Type B pancreatic cell (in vitro differentiated cells): ENCODE measurements at places on chromosomes 12 and 14. TPM values are rescaled to one million over a fixed set of nuclear protein-coding genes. Genes with fewer than 3 reads are reported as not detected.

DNA sequence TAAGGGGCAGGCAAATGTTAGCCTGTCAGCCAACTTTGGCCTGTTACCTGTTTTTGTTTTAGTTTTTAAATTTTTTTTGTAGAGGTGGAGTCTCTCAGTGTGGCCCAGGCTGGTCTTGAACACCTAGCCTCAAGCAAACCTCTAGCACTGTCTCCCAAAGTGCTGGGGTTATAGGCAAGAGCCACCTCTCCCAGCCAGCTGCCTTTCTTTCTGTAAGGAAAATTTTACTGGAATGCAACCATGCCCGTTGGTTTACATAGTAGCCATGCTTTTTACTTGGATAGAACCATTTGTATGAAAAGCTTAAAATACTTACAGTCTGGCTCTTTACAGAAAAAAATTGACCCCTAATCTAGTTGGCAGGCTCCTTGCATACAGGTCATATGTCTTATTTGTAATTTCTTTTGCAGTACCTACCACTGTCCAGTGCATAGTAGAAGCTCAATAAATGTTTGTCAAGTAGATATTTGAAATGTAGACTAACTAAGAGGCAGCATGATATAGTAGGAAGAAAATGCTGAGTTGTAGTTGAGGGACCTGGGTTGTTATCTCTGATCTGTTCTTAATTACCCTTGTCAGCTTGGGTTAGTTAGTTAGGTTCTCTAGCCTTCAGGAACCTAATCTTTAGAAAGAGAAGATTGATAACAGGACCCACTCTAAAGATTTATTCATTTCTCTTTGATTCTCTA is 4.7 kb downstream of the MDM2 start:
- H3K27ac ChIP-seq = peak overlapping the region; percentile 81
- H3K4me3 ChIP-seq = peak overlapping the region; percentile 80
- no peak for DNase-seq

- no peaks in the 10 kb centered on the region for H3K27me3 ChIP-seq
- H3K27ac ChIP-seq = no peak overlapping the region
Measured at GRCh38 chr14:44657203-44657602, 150.1 kb upstream of the FSCB start.

DNA sequence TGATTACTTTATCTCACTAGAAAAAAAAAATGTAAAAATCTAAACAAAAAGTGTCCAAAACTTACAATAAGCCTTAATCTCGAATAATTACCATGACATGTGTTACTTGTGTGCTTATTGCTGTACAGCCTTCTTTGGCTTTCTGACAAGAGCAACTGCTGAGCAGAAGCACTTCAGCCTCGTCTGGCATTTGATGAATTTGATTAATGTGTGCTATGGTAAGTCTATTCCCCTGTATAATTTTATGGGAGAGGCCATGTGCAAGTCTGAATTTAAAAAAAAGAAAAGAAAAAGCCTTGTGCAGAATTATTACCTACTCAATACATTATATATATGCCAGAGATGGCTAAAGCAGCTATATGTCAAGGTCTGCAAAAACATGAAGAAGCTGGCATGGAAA is 113.9 kb downstream of the AEBP2 start:
- peaks cover 4% of the 10 kb centered on the region for H3K4me1 ChIP-seq
- H3K27ac ChIP-seq = no peak overlapping the region
- H3K4me3 ChIP-seq = no peak overlapping the region
- peaks cover 14% of the 10 kb centered on the region for H3K36me3 ChIP-seq
- no peaks in the 10 kb centered on the region for H3K27me3 ChIP-seq

DNA sequence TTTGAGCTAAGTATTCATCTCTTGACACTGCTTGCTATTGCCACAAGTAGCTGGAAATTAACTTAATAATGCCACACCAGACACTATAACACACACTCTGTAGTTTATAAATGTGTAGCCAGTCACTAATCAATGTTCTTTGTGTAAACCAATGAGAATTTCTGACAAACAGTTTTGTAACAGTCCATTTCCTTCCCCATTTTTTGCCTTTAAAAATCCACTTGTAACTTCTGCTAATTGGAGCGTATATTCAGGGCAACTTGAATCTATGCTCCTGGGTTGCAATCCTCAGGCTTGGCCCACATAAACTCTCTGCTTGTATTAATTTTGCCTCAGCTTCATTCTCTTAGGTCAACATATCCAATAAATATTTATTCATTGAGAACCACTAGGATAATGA is 125.0 kb upstream of the DHRS4 start:
- DNase-seq = no peak
- no peak overlapping the region for H3K4me3 ChIP-seq
- H3K36me3 ChIP-seq = no peaks in the 10 kb centered on the region
- H3K4me1 ChIP-seq = no peaks in the 10 kb centered on the region

DNA sequence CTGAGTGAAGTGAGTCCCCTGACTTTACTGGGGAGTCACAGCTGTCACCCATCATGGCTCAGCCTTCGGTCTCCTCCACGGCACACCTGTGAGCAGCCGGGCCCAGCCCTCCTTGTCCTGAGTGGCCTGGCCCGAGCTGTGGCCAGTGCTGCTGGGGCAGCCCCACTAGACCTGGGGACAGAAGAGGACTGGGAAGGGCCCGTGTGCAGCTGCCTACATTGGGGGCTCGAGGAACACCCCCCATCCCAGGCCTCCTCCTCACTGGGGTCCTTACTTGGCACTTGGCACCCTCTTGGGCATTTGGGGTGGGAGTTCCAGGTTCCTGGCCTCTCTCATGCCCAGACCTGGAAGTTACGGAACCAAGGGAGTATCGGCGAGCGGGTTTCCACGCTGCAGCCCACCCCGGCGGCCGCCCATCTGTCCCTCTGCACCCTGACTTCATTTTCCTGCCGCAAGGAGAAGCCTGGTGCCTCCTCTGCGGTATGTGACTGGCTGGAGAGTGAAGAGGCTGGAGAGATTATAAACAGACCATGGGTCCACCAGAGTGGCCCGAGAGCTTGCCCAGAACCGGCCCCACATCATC is 179.7 kb downstream of the KIF26A start:
- DNase-seq = peak; percentile 67

- H3K36me3 ChIP-seq = no peaks in the 10 kb centered on the region
- H3K27ac ChIP-seq = no peak overlapping the region
- H3K4me3 ChIP-seq = no peak overlapping the region
- no peaks in the 10 kb centered on the region for H3K4me1 ChIP-seq
Measured at GRCh38 chr14:67010602-67011001, 178.6 kb upstream of the GARIN2 start.

DNA sequence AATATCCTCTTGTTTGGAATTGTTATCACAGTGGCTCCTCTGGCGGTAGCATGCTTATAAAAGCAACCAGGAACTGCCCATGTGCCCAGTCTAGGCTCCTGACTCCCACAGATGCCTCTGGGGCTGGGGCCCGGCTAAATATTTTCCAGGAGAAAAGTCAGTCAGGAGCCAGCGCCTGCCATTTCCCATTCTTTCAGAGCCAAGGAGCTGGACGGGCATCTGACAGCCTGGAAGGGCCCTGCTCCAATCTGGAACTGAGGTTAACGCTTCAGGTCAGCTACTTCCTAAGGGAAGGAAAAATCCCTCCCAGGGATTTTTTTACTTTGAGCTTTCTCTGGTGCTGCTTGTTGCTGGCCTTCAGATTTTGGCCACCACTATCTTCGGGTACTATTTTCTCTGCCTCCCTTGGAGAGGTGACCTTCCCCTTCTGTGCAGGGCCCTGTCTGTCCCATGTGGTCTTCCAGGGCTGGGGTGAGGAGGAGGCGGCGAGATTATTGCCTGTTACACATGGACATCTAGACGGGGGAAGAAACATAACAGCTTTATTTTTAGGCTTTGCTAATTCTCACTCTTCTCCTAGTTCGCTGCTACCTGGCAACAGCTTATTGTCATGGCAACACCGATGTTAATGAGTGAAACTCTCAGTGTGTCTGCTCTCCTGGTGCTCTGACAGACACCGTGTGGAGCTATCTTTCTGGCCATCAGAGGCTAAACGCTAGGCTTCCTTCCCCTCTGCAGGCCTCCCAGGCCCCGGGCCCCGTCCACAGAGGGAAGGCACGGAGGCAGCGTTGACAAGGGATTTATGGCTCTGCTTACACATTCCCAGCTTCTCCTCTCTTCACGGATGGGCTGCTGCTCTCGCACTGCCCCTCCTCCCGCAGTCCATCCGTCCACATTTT is 160.4 kb downstream of the CACNA1C start:
- no peak for DNase-seq
- H3K27ac ChIP-seq = peak overlapping the region; percentile 46
- peak overlapping the region; percentile 37 for H3K4me3 ChIP-seq
- H3K36me3 ChIP-seq = peaks cover 12% of the 10 kb centered on the region

DNA sequence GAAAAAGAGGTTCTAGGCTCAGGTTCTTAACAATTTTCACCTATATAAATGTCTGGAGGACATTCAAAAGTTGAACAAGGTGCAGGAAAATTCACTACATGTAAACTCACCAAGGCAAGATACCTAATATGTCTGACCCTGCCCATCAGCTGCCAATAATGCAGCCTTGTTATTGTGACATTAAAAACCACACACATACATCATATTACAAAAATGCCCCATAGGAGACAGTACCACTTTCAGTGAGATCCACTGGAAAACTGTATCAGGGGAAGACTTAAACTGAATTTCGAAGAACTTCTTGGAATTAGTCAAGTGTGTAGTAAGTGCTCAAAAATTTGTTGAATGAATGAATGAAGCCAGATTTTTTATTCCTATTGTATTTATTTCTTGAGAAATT is 83.1 kb downstream of the KICS2 start:
- DNase-seq = no peak
- no peak overlapping the region for H3K4me3 ChIP-seq

- H3K27ac ChIP-seq = no peak overlapping the region
- no peak for DNase-seq
- H3K4me1 ChIP-seq = peaks cover 5% of the 10 kb centered on the region
- no peak overlapping the region for H3K4me3 ChIP-seq
- peaks cover 8% of the 10 kb centered on the region for H3K27me3 ChIP-seq
Measured at GRCh38 chr14:38663382-38663781, 407.5 kb upstream of the CLEC14A start.

GRCh38 chr12:46260124-46260912 is 8.5 kb downstream of the SLC38A1 start:
- no peaks in the 10 kb centered on the region for H3K27me3 ChIP-seq
- no peak for DNase-seq
- peaks cover 14% of the 10 kb centered on the region for H3K4me1 ChIP-seq
- no peak overlapping the region for H3K27ac ChIP-seq
- H3K36me3 ChIP-seq = peaks cover 24% of the 10 kb centered on the region

DNA sequence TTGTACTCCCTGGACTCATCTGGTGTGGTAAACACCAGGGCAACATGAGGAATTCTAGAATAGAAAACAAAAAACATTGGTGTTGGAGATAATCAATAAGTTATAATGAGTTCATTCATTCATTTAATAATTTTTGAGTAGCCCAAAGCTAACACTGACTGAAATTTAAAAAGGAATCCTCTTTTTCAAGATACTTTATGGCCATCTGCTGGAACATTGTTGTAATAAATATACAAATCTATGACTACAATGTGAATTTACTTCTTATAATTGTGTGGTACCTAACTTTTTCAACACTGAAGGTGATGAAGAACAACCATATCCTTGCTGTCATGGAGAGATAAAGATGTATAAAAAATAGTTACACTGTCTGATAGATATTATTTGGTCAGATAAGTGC is 687.3 kb upstream of the MIS18BP1 start:
- no peaks in the 10 kb centered on the region for H3K36me3 ChIP-seq
- H3K27me3 ChIP-seq = no peaks in the 10 kb centered on the region
- H3K27ac ChIP-seq = no peak overlapping the region
- no peaks in the 10 kb centered on the region for H3K4me1 ChIP-seq
- no peak overlapping the region for H3K4me3 ChIP-seq

DNA sequence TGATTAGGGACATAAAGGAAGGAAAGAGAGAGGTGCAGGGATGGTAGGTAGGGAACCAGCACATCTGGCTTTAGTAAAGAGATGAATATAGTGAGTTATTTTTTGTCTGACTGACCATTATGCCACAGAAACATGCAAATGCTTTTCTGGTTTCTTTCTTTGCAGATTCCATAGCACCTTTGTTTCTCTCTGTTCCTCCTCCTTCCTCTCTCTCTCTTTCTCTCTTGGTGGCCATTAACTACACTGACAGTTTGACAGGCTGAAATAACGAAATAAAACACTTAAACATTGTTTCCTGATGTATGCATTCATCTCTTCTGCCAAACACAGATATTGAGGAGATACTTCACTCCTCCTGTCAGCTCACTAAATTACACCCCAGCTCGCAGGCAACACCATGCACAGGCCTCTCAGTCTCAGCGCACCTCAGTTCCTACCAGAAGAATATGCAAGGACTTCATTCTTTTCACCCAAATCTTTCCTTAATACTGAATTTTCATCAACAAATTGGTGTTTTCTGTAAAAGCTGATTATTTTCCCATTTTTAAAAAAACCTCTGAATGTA is 406.9 kb upstream of the SOX5 start:
- no peak for DNase-seq
- H3K4me3 ChIP-seq = no peak overlapping the region
- peaks cover 13% of the 10 kb centered on the region for H3K4me1 ChIP-seq

GRCh38 chr12:64419696-64420095 is 15.5 kb downstream of the XPOT start:
- peaks cover 28% of the 10 kb centered on the region for H3K36me3 ChIP-seq
- H3K27ac ChIP-seq = no peak overlapping the region
- DNase-seq = no peak
- no peak overlapping the region for H3K4me3 ChIP-seq
- no peaks in the 10 kb centered on the region for H3K4me1 ChIP-seq

DNA sequence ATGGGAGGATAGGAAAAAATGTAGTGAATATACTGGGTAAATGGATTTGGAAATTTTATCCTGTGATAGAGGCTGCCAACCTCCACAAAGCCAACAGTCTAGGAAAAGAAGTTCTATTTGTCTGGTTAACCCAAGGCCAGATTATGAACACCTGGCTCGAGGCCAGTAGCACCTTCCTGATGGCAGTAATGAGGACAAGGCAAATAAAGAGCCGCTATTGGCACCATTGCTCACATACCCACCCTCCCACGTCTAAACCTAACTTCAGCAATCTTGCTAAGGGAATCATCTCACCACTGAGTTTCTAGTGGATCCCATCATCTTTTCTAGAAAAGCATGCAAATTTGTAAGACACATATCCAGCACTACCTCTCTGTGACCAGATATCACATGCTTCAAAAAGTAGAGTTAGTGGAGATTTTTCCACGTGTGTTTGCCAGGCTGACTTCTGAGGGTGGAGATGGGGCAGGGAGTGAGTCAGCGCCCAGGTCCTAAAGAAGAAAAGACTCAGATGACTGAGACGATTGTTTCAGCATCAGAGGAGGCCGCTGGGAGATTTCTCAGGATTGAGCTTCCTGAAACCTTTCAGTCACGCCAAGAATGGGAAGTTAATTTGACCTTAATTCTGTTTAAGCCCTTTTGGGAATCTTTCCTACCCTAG is 362.9 kb downstream of the EMP1 start:
- H3K4me3 ChIP-seq = no peak overlapping the region
- H3K4me1 ChIP-seq = no peaks in the 10 kb centered on the region
- H3K36me3 ChIP-seq = peaks cover 10% of the 10 kb centered on the region
- no peak overlapping the region for H3K27ac ChIP-seq
- no peak for DNase-seq

- H3K27ac ChIP-seq = no peak overlapping the region
- no peaks in the 10 kb centered on the region for H3K36me3 ChIP-seq
- peaks cover 8% of the 10 kb centered on the region for H3K27me3 ChIP-seq
- peaks cover 9% of the 10 kb centered on the region for H3K4me1 ChIP-seq
Measured at GRCh38 chr12:97805146-97805545, 342.5 kb downstream of the RMST start.

RBP5 gene
- total RNA-seq = 1.0 and 1.2 TPM in 2 replicates

TSPAN19 gene
- total RNA-seq = 0.56 TPM in 1 of 2 replicates, not detected in the other

CHFR gene
- 37.1 and 43.7 TPM in 2 replicates for total RNA-seq

SPTB gene
- total RNA-seq = 3.8 and 5.0 TPM in 2 replicates

PPP2R5C gene
- total RNA-seq = 99.8 TPM in 2 replicates
